K562 (cell line): ENCODE measurements at places on chromosomes 2 and 18.

- DNase-seq = no peak
Measured at GRCh38 chr18:57025540-57025939, 121.3 kb upstream of the BOD1L2 start.

DNA sequence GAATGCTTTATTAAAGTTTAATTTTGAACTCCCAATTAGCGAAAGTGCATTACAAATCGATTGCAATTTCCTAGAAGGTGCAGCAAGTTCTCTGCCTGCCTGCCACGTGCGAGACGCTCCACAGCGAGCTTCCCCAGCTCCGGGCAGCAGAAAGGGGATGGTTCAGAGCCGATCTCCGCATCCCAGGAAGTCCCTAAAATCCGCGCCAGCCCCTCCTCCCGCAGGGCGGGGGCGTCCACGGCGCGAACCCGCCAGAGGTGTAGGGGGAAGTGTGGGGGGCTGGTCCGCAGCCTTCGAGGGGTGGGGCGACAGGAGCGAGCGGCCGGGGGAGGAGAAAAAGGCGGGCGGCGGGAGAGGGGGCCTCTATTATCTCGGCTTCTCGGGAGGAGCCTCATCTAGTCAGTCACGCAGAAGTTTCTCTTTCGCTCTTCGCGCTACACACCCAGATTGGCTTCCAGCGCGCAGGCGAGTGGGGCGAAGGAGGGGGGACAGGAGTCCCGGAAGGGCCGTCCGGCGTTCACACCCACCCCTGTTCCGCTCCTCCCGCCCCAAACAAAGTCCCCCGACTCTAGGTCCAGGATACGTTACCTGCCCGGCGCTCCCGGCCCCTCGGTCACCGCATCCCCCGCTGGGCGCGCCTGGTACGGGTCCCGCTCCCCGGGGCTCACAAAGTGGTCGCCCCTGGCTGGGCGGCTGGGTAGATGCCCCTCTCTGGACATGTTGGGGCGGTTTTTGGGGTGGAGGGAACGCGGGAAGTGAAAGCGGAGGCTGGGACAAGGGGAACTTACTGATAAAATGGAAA lies 9.1 kb upstream of the NR4A2 start:
- DNase-seq = peak; percentile 98

GRCh38 chr2:134668821-134669220 lies 50.0 kb downstream of the TMEM163 start:
- no peak for DNase-seq

- DNase-seq = no peak
Measured at GRCh38 chr2:23452853-23453420, 68.0 kb downstream of the KLHL29 start.

GRCh38 chr2:69559442-69560146 lies 83.9 kb downstream of the AAK1 start:
- peak; percentile 66 for DNase-seq

DNA sequence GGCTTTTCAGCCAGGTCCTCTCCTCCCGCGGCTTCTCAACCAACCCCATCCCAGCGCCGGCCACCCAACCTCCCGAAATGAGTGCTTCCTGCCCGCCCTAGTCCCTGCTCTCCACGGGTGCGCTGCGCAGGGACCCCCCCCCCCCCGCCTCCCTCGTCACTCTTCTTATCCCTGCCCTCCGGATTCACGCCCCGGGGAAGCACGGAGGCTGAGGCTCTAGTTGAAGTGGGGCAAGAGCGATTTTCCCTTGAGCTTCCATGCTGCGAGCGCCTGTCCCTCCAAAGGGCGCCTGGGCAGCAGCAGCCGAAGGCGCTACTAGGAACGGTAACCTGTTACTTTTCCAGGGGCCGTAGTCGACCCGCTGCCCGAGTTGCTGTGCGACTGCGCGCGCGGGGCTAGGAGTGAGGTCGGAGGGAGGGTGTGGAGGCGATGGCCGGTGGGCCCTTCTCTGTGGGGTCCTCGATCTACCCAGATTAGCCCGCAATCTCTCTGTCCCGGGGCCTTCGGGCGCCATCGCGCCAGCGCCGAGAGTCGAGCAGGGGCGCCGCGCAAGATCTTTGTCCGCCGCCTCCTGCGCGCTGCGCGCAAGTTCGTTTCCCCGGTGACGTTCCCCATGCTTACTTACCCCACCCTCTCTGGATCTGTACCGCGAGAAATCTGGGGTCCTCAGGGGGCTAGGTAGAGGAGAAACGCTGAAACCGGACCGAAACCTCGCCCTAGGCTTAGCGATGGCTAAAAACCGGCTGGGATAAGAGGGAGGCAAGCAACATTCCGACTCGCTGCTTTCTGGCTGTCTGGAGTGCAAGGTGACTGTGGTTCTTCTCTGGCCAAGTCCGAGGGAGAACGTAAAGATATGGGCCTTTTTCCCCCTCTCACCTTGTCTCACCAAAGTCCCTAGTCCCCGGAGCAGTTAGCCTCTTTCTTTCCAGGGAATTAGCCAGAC lies 677 bp downstream of the GAD1 start:
- DNase-seq = peak; percentile 62

- no peak for DNase-seq
Measured at GRCh38 chr2:47346-47725, 1.0 kb upstream of the FAM110C start.

DNA sequence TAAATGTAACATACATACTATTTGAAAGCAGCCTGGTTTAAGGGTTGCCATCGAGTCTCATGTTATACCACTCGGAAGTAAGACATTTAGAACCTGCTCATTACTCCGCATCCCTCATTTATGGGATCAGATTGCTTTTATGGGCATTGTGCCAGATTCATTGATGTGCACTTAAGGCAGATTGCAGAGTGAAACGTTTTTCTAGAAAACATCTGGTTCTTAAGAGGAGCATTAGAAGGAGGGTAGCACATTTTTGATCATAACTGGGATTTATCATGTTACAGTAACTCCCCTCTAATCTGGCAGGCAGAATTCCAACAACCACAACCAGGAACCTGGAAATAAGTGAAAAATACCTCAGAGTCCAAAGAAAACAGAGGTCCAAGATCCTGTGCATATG lies 74.2 kb upstream of the GALNT3 start:
- no peak for DNase-seq

GRCh38 chr18:44696892-44697291 lies 16.2 kb downstream of the SETBP1 start:
- peak; percentile 31 for DNase-seq
